LNCaP clone FGC (cell line): ENCODE measurements at places on chromosomes 7 and 10.

DNA sequence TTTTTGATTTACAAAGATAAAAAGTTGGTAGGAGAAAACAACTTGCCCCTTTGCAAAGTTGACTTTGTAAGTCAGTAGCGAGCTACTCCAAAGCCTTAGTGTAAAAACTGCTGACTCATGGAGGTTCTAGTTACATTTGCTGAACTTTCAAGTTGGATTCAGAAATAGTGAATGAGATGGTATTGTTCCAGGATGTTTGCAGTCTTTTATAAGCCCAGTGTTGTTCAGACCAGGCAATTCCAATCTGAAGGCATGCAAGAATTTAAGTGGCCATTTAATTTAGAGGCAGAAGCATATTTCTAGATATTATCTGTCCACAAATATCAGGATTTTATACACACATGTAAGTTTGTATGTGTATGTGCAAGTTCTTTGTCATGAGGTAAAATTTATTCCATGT is 21.6 kb downstream of the TES start:
- DNase-seq: peak; percentile 98

- DNase-seq: no peak
These were observed 5.0 kb downstream of the GPER1 start for GRCh38 chr7:1092806-1093501.

DNA sequence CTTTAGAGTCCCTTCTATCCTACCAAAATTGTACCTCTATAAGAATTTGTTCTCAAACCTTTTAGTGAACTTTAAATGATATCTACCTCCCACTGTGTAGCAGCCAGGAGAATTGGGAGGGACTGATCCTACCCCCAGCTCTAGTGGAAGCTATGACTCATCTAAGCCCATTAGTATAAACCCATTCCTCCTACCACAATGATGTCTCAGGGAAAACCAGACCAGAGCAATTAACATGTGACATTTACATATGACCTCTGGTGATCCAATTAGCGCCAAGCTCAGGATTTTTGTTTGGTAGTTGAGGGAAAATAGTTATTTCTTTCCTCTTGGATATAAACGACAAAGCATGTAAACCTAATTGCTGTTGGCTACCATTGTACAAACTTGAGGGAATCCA is 33.1 kb upstream of the R3HCC1L start:
- DNase-seq: no peak

DNA sequence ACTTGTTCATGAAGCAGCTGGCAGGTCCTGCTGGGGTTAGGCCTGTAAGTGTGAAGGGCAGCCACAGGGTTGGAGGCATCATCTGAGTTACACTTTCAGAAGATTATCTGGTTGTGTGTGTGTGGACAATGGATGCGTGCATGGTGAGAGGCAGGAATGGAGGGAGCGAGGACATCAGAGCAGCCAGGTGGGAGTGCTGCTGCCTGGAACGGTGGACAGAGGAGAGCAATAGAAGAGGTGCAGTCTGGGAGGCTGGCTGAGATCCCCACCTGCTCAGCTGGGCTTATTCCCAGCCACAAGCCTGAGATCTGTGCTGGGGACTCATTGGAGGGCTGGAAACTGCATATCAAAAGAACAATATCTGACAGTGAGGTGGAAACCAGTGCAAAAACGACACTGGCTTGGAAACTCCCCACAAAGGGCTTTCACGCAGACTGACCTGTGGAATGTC is 17.9 kb downstream of the ZNF488 start:
- DNase-seq: no peak

DNA sequence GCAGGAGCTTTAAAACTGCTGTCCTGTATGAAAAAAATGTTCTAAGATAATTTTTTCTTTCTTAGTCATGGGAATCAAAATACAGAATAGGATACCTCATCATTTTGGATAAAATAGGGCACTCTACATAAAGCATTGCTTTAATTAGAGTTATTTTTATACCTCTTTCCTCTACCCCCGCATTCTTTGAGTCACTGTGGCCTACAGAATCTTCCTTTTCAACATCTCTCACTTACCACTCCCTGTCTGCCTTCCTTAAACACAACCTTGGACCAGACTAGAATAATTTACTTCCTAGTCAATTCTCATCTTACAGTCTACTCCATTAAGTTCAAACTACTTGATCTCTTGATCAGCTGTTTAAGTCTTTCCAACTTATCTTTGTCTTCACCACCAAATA is 462.3 kb downstream of the PHTF2 start:
- DNase-seq: no peak

- no peak for DNase-seq
These were observed 52.8 kb downstream of the ARHGAP22 start for GRCh38 chr10:48551861-48552591.

GRCh38 chr10:7085913-7086589 is 324.8 kb downstream of the SFMBT2 start:
- no peak for DNase-seq

- DNase-seq: no peak
These were observed 276.9 kb downstream of the ZMYND11 start for GRCh38 chr10:412109-412508.

GRCh38 chr10:89030791-89031190 is 40.2 kb downstream of the FAS start:
- no peak for DNase-seq

DNA sequence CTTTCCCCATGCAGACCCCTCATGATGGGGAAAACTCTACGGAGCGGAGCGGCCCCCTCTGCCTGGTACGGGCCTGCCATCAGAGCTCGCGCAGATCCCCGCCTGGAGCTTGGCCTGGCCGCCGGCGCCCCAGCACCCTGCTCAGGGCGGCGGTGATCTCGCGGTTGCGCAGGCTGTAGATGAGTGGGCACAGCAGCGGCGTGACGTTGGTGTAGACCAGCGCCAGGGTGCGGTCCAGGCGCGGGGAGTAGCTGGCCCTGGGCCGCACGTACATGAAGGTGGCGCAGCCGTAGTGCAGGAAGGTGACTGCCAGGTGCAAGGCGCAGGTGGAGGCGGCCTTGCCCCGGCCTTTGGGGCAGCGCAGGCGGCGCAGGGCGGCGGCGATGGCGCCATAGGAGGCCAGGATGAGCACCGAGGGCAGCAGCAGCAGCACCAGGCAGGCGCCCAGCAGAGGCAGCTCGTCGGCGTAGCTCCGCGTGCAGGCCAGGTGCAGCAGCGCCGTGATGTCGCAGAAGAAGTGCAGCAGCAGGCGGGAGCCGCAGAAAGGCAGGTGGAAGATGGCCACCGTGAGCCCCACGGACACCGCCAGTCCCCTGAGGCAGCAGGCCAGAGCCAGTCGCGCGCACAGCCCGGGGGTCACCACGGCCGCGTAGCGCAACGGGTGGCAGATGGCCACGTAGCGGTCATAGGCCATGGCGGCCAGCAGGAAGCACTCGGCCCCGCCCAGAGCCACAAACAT is 33.4 kb downstream of the TAS2R41 start:
- DNase-seq: no peak

- DNase-seq: no peak
These were observed 14.1 kb downstream of the FEZF1 start for GRCh38 chr7:122290476-122290875.

DNA sequence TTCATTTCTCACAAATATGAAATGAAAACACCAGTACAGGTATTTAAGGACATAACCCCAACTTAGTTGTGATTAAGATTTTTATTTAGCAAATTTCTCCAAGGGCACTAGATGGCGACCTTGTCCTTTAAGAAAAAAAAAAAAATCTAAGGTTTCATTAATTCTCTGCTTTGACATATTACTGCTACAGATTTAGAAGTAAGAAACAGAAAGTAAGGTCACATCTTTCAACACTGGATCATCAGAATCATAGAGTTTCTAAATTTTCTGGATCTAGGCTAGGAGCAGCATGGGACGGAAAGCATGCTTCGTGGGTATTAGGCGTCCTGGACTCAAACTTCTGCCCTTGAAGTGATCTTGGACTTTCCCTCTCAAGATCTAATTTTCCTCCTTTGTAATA is 85.5 kb upstream of the PRKG1 start:
- no peak for DNase-seq

GRCh38 chr7:142583446-142583845 is 165.8 kb upstream of the PRSS1 start:
- no peak for DNase-seq

GRCh38 chr10:113036619-113037018 is 86.6 kb downstream of the TCF7L2 start:
- DNase-seq: no peak

- DNase-seq: no peak
These were observed 63.0 kb downstream of the HDAC9 start for GRCh38 chr7:18558503-18558902.

- DNase-seq: no peak
These were observed 471.3 kb upstream of the AUTS2 start for GRCh38 chr7:69126896-69127479.

GRCh38 chr10:14144451-14144850 is 186.3 kb downstream of the FRMD4A start:
- no peak for DNase-seq

DNA sequence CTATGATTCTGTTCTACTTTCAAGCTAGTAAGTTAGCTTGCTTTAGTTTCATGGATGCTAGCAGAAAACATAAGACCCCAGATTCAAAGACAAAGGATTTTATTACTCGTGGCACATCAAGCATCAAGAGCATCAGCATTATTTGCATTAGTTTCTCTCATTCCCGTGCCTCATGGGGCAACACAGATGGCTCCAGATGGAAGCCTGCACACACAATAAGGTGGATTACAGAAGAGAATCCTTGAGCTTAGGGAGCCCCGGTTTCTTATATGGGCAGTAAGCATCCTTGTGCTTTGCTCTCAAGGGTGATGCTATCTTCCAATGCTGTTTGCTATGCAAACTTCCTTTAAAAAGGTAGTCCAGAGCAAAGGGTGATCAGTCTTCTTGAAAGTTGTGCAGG is 10.7 kb upstream of the CAPZA2 start:
- no peak for DNase-seq

DNA sequence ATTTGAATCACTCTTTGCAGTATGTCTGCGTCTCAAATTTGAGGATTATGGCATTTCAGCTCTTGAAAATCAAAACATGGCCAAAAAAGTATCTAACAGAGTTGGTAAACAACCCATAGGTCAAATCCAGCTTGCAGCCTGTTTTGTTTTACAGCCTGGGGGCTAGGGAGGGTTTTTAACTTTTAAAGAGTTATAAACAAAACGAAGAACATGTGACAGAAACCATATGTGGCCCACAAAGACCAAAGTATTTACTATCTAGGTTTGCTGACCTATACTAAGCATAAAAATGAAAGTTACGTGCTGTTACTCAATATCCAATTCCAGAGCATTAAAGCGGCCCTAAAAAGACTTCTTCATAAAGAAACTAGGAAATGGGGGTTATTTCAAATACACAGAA is 55.5 kb upstream of the STARD3NL start:
- DNase-seq: no peak

- DNase-seq: no peak
These were observed 103.3 kb downstream of the GALNT17 start for GRCh38 chr7:71235253-71235652.

DNA sequence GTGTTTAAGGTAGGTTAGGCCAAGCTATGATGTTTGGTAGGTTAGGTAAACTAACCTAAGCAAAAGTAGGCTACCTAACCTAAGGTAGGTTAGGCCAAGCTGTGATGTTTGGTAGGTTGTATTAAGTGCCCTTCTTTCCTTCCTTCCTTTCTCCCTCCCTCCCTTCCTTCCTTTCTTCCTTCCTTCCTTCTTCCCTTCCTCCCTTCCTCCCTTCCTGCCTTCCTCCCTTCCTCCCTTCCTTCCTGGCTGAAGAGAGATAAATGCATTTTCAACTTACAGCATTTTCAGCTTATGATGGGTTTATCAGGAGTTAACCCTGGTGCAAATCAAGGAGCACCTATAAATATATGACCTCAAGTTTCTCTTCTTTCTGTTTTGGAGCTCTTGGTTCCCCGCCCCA is 56.2 kb downstream of the SND1 start:
- no peak for DNase-seq

- no peak for DNase-seq
These were observed 1562.0 kb downstream of the REEP3 start for GRCh38 chr10:65083222-65083621.
